ENCODE measurements at places on chromosomes 16 and 17.

DNA sequence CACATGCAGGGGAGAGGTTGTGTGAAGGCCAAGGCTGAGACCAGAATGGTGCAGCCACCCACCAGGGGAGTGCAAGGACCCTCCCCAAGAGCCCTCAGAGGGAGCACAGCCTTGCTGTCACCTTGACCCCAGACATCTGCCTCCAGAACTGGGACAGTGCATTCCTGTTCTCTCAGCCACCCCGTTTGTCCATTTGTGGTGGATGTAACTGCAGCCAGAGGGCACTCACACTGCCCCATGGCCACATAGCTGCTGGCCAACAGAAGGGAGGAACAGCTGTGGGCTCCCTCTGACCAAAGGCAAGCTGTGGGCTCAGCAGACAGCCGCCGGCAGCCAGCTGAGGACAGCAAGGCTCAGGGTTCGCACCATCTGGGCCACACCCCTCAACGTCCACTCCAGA, 49.8 kb upstream of the KLHDC4 start:
- DNase-seq: no peak

DNA sequence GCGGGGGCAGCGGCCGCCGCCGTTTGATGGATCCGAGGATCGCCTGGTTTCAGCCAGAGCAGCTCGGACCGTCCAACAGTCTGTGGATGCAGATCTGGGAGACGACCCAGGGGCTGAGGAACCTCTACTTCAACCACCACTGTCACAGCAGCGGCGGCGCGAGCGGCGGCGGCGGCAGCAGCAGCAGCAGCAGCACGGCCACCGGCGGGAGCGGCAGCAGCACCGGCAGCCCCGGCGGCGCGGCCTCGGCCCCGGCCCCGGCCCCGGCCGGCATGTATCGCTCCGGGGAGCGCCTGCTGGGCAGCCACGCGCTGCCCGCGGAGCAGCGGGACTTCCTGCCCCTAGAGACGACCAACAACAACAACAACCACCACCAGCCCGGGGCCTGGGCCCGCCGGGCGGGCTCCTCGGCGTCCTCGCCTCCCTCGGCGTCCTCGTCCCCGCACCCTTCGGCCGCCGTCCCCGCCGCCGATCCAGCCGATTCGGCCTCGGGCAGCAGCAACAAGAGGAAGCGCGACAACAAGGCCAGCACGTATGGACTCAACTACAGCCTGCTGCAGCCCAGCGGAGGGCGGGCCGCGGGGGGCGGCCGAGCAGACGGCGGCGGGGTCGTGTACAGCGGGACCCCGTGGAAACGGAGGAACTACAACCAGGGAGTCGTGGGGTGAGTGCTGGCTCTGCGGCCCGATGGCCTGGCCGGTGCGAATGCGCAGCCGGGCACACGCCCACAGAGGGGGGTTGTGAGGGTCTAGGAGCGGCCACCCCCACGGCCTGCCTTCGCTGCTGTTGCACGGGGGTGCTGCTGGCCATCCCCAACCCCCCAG, 702 bp downstream of the TENT4B start:
- no peak for DNase-seq

GRCh38 chr17:69870091-69870530, 204.9 kb upstream of the KCNJ16 start:
- DNase-seq: no peak

DNA sequence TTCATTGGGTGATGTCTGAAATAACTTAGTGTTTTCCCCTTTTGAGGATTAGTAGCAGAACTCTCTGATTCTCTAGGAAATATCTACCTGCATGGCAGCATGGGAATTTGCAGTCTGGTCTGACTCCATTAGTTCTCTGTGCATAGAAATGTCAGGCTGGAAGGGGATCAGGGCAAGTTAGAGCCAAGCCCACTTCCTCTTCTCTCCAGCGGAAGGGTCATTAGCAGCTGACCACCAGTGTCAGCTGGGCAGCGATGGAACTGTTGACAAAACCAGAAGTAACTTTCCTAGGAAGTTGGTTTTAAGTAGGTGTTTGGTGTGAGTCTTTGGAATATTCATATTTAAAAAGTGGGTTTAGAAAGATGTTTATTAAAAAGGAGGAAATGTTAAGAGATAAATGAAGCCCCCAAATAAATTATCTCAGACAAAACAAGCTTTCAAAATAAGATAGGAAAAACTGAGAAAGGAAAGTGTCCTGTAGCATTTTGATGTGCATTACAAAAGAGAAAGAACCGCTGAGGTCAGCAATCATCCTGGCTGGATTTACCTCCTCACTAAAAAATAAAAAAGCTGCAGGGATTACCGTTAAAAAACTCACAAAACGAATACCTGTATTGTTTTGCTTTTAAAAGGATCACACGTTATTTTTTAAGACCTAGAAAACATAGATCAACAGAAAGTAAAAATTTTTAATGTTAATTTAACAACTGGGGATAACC, 32.4 kb upstream of the MMD start:
- DNase-seq: no peak

DNA sequence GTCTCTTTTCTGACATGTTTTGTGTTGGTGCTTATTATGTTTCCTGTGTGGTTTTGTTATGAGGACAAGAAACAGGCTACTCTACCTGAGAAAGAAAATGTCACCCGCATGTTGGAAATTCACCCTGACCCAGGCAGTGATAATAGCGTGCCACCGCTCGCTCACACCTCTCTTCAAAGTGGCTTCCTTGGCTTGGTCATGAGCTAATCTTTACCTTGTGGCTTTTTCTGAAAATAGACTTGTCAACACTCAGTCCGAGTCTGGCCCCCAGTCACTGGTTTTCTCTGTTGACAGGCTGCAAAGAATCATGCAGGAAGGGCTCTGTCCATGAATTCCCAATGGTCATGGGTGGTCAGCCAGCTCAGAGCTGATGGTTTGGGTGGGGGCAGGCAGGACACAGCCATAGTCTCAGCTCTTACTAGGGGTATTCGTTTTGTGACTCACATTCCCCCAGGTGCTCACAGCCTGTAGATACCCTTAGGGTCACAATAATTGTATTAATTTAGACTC, 121.3 kb upstream of the CACNG5 start:
- no peak for DNase-seq

All from NCI-H526 treated with DMSO at 0.1 percent for 48 hours (cell line).